EH (cell line): ENCODE measurements at places on chromosomes 6 and 20.

DNA sequence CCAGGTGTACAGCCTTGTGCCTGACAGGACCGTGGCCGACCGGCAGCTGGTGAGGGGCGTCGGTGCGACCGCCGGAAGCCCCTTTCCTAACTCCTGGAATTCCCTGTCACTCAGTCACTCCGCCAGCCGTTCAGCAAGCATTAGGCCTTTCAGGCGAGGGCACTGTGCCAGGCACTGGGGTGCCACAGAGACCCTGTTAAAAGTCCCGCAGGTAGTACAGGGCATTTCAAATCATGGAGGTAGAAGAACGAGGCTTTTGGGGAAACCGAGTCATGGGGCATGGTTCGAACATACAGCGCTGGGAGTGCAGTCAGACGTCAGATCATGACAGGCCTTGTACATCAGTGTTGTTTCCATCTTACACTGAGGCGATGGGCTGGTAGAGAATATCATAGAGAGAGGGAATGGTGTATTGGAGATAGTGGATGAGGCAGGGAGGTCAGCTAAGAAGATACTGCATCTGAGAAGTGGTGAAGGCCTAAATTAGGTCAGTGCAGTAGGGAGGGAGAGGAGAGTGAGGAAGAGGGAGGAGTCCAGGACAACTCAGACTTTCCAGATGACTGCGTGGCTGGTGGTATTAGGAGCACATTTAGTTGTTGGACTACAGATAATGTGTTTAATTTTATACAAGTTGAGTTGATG is 892 bp upstream of the DXO start:
- DNase-seq: peak; percentile 67

- DNase-seq: no peak
These were observed 402.1 kb downstream of the KIF16B start for GRCh38 chr20:16171180-16171579.

- no peak for DNase-seq
These were observed 49.9 kb upstream of the TAGAP start for GRCh38 chr6:159094444-159095252.

DNA sequence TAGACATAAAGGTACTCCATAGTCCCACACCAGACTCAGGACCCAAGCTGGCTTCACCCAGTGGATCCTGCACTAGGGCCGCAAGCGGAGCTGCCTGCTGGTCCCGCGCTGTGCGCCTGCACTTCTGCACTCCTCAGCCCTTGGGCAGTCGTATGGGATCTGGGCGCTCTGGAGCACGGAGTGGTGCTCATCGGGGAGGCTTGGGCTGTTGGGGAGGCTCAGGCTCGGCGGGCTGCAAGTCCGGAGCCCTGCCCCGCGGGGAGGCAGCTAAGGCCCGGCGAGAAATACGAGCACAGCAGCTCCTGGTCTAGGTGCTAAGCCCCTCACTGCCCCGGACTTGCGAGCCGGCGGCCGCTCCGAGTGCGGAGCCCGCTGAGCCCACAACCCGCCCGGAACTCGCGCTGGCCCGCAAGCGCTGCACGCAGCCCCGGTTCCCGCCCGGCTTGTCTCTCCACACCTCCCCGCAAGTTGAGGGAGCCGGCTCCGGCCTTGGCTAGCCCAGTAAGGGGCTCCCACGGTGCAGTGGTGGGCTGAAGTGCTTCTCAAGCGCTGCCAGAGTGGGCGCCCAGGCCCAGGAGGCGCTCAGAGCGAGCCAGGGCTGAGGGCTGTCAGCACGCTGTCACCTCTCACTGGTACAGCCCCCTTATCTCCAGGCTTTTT is 33.4 kb upstream of the GCNT2 start:
- no peak for DNase-seq
